ENCODE measurements at places on chromosomes 6 and 20. TPM values are rescaled to one million over a fixed set of nuclear protein-coding genes. Genes with fewer than 3 reads are reported as not detected.
A peak's percentile ranks its signal among the peaks of the same experiment; 100 is the strongest.

SALL4 gene
- total RNA-seq, result not detected

- no peak overlapping the region for H3K4me3 ChIP-seq
- H3K36me3 ChIP-seq, result peaks cover 11% of the 10 kb centered on the region
- no peak for DNase-seq
- no peaks in the 10 kb centered on the region for H3K27me3 ChIP-seq
- no peaks in the 10 kb centered on the region for H3K4me1 ChIP-seq
- no peak overlapping the region for H3K27ac ChIP-seq
These were observed 50.3 kb upstream of the VSTM2L start for GRCh38 chr20:37852666-37853065.

LHFPL5 gene
- total RNA-seq, result not detected

GTF2H4 gene
- total RNA-seq, result 42.4 TPM

DNA sequence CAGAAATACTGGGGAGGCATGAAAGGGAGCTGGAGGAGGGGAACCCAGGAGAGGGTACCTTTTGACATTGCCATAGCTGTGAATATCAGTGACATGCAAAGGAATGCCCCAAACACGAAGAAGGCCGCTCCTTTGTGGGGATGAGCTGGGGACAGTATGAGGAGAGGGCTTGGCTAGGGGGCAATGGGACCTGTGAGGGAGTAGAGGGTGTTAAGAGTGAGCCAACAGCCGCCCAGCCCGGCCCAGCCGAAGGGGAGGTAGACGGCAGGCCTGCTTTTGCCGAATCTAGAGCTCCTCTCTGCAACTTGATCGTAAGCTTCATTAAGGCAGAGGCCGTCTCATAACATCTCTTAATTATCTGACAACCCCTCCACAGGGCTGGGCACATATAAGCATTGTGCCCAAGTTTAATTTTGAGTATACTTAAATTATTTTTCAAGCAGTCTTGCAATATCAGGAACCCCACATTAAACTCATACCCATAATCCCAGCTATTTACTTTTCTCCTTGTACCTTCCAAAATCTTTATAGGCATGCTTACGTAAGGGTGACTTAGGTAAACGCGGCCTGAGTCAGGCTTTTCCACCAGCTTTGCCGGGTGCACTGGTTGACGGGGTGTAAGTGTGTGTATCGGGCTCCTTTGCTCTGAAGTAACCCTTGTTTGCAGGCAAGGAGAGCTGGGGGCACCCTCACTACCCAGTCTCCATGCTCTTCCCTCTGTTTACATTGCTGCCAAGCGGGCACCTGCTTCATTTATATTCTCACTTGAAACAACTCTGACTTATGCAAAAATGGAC, 24.9 kb upstream of the VEGFA start:
- no peaks in the 10 kb centered on the region for H3K4me1 ChIP-seq
- no peak overlapping the region for H3K27ac ChIP-seq
- no peak overlapping the region for H3K4me3 ChIP-seq
- no peak for DNase-seq
- no peaks in the 10 kb centered on the region for H3K27me3 ChIP-seq

DNA sequence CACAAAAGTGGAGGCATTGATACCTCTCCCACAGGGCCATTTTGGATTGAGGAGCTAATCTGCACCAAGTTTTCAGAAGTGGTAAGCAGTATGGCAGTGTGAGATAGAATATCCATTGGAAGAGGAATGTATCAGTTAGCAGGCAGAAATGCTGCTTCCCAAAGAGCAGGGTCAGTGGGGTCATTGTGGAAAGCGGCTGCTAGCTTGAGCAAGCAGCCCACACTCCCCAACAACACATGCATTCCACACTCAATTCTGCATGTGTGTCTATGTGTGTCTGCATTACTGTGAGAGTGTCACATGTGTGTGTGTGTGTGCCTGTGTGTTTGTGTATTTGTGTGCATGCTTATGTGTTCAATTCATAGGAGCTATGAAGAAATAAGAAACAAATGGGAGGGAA, 190.9 kb upstream of the FOXA2 start:
- no peaks in the 10 kb centered on the region for H3K4me1 ChIP-seq
- no peak overlapping the region for H3K27ac ChIP-seq
- no peak overlapping the region for H3K4me3 ChIP-seq
- no peaks in the 10 kb centered on the region for H3K27me3 ChIP-seq
- DNase-seq, result no peak

DNA sequence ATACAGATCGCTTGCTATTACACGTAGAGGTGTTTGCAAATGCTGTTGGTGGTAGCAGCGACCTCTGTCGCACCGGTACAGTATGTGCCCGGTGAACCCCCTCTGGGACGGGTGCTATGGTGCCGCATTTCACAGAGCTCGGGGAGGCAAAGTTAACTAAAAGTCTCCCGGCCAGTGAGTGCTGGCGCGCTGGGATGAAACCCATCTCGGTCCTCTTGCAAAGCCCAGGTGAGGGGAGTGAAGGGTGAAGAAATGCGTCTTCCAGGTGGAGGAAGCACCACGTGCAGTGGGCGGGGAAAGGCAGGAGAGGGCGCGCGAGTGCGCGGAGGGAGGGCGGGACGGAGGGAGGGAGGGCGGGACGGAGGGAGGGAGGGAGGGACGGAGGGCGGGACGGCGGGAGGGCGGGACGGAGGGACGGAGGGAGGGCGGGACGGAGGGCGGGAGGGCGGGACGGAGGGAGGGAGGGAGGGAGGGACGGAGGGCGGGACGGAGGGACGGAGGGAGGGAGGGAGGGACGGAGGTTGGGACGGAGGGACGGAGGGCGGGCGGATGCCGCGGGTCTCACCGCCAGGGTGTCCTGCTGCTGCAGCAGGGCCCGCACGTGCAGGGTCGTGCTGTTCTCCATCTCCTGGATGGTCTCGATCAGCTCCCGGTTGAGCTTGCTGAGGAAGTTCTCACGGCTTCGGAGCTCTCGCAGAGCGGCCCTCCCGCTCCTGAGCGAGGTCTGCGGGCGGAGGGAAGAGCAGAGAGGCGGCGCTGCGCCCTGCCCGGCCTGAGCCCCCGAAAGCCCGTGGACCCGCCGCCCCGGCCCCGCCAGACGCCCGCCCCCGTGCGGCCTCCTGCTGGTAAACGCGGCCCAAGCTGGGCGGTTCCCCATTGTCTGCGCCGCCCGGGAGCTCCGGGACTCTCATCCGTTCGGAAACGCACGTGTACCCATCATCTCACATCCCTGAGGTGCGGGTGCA, 11.7 kb downstream of the C20orf96 start:
- no peak overlapping the region for H3K4me3 ChIP-seq
- no peaks in the 10 kb centered on the region for H3K4me1 ChIP-seq
- H3K27ac ChIP-seq, result no peak overlapping the region

DNA sequence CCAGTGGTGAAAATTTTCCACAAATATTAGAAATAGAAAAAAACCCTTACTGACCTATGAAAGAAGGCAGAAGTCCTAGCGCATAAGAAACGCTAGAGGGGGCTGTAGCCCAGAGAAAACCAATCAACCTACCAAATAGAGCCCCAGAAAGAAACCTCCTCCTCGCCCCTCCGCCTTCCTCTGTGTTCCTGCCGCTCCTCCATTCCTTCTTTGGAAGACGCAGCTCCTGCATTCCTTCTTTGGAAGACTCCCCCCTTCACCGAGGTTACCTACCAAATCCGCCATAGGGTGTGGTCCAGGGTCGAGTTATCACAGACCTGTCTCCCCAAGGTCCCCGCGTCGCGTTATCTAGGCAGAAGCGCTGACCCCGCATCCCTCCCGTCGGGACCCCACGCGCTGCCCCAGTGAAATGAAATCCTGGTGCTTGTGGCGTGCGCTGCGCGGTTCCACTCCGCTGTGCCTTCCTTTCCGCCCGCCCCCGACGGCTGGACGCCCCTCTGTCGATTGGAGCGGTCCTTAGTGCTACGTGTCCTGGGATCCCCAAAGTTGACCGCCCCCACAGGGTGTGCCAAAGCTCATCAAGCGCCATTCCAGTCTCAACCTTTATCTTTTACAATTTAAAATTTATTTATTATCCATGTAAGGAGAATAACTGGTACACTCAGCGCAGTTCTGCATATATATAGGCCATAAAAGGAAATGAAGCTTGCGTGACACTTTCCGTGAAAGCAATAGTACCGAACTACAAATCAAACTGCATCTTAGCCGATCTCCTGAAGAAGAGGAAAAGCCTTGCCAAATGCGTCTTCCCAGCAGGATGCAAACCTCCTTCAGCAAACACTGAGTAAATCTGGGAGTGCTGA, 13.0 kb downstream of the RPP21 start:
- peak; percentile 70 for DNase-seq
- H3K27ac ChIP-seq, result no peak overlapping the region
- H3K4me1 ChIP-seq, result peaks cover 4% of the 10 kb centered on the region
- no peaks in the 10 kb centered on the region for H3K36me3 ChIP-seq
- H3K4me3 ChIP-seq, result peak overlapping the region; percentile 77

NKX2-4 gene
- not detected for total RNA-seq

SFTA2 gene
- not detected for total RNA-seq

- no peaks in the 10 kb centered on the region for H3K36me3 ChIP-seq
- no peak overlapping the region for H3K27ac ChIP-seq
- no peak for DNase-seq
- no peaks in the 10 kb centered on the region for H3K4me1 ChIP-seq
- H3K4me3 ChIP-seq, result no peak overlapping the region
- peaks cover 3% of the 10 kb centered on the region for H3K27me3 ChIP-seq
These were observed 166.9 kb upstream of the MCHR2 start for GRCh38 chr6:100160930-100161329.

DNA sequence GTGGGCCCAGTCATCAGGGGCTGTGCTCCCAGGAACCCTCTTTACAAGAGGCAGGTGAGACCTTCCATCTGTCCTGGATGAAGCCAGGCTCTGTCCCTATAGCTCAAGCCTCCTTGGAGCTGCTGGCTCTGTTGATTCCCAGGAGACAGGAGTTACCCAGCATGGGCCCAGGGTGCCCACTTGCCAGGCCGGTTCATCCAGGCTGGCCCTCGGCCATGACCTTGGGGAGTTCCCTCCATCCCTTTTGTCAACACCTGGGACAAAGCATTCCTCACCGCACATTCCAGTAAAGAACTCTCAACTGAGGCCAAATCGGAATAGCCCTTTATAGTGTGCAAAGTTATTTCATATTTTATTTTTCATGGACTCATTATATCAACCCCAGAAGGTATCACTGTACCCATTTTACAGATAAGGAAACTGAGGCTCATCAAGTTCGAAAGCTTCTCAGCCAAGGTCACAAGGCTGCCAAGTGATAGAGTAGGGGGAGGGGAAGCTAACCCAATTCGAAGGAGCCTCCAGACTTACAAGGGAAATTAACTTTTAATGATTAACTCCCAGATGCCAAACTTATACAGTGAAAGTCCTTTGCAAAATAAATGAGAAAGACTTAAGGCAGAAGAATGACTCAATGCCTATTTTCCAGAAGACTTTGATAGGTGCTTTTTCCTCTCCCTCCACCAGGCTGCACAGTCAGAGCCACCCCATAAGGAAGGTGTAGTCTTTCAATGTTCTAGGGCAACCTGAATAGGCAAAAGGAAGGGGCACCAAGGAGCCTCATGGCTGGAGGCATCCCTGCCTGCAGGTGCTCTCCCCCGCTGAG, 18.5 kb downstream of the SDC4 start:
- H3K27me3 ChIP-seq, result no peaks in the 10 kb centered on the region
- H3K27ac ChIP-seq, result no peak overlapping the region
- no peak overlapping the region for H3K4me3 ChIP-seq
- peaks cover 16% of the 10 kb centered on the region for H3K36me3 ChIP-seq
- DNase-seq, result no peak

DNA sequence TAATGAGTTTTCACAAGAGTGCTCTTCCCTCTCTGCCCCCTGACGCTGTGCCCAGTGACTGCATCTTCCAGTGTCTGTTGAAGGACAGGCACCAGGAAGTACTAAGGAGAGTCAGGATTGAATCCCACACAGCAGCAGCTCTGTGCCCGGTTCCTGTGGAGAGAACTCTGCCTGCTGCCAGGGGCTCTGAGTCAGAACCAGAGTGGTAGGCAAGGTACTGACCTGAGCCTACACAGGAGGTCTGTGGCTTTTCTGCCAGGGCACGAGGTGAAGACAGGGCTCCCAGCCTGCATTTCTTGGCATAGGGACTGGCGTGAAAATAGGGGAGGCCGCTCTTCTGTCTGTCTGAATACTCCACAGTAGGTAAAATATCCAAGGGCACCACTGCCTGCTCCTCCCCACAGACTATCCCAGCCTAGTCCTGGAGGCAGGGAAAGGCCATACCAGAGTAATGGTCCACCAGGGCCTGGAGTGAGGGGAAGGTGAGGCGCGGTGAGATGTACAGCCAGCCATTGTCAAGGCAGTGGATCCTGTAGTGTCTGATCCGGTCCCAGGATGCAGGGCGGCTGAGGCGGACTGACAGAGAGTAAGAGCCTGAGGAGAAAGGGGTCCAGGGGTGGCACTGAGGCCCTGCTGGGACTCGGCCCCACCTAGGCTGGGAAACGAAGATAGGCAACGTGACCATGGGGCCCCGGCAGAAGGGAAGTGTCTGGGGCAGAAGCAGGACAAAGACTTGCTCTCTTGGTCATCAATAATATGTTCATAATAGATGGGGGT, 9.4 kb downstream of the RAB5IF start:
- no peak for DNase-seq
- H3K36me3 ChIP-seq, result peaks cover 22% of the 10 kb centered on the region
- H3K4me3 ChIP-seq, result no peak overlapping the region
- no peaks in the 10 kb centered on the region for H3K27me3 ChIP-seq
- H3K4me1 ChIP-seq, result peaks cover 9% of the 10 kb centered on the region

GRCh38 chr20:1951436-1952115, 42.3 kb downstream of the PDYN start:
- peaks cover 3% of the 10 kb centered on the region for H3K4me1 ChIP-seq
- peaks cover 20% of the 10 kb centered on the region for H3K27me3 ChIP-seq
- H3K4me3 ChIP-seq, result no peak overlapping the region
- DNase-seq, result no peak
- H3K27ac ChIP-seq, result no peak overlapping the region

DNA sequence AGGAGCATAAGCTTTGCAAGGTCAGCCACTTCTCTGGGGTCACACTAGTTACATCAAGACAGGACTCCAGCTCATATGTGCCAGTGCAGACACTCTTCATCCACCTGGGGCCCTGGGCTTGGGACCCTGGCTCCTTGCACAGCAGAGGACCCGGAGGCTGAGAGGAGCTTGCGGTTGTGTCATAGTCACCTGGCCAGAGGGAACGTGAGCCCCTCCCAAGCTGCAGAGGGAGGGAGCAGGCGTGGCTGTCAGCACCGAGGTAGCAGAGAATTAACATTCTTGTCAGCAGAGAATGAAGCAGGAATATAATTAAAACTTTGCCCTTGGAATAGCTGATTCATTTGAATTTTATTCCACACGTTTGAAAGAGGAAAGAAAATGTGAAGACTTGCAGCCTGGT, 36.8 kb downstream of the BCAS4 start:
- H3K27ac ChIP-seq, result no peak overlapping the region
- no peak overlapping the region for H3K4me3 ChIP-seq
- H3K4me1 ChIP-seq, result no peaks in the 10 kb centered on the region
- no peak for DNase-seq

GRCh38 chr20:63696628-63697356, at the start of gene TNFRSF6B:
TSS of gene TNFRSF6B (plus strand) at chr20:63696652. CDS start at chr20:63696768, 116 bp downstream.
- H3K36me3 ChIP-seq, result peaks cover 4% of the 10 kb centered on the region
- H3K4me1 ChIP-seq, result peaks cover 41% of the 10 kb centered on the region
- no peaks in the 10 kb centered on the region for H3K27me3 ChIP-seq
